ENCODE measurements at places on chromosomes 5 and 9.

DNA sequence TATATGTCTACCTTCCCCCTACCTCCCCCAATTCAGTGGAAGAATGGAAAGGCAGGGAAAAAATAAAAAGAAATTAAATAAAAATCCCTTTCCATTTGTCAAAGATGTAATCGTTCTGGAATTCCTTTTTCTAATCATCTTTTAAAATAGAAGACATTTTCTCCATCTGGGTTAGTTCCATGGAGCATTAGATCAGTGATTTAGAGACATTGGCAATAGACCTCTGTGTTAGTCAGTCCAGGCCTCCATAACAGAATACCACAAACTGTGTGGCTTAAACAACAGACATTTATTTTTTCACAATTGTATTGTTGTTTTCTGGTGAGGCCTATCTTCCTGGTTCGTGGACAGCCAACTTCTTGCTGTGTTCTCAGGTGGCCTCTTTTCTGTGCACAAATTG lies 516.6 kb upstream of the DAB2 start:
- DNase-seq: no peak

DNA sequence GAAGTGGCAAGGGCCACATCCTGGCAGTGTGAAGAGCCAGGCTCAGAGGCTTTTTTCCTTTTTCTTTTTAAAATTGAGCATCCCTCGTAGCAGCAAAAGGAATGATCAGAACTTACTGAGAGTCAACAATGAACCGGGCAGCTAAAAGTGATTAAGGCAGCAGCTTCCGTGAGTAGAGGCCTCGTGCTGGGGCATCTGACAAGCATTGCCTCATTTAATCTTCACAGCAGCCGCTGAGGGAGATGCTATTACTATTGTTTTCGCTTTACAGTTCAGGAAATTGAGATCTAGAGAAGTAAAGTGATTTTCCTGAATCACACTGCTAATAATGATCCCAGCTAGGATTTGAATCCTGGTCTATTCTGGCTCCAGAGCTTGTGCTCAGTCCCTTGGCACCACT lies 30.7 kb upstream of the PTGS1 start:
- no peak for DNase-seq

DNA sequence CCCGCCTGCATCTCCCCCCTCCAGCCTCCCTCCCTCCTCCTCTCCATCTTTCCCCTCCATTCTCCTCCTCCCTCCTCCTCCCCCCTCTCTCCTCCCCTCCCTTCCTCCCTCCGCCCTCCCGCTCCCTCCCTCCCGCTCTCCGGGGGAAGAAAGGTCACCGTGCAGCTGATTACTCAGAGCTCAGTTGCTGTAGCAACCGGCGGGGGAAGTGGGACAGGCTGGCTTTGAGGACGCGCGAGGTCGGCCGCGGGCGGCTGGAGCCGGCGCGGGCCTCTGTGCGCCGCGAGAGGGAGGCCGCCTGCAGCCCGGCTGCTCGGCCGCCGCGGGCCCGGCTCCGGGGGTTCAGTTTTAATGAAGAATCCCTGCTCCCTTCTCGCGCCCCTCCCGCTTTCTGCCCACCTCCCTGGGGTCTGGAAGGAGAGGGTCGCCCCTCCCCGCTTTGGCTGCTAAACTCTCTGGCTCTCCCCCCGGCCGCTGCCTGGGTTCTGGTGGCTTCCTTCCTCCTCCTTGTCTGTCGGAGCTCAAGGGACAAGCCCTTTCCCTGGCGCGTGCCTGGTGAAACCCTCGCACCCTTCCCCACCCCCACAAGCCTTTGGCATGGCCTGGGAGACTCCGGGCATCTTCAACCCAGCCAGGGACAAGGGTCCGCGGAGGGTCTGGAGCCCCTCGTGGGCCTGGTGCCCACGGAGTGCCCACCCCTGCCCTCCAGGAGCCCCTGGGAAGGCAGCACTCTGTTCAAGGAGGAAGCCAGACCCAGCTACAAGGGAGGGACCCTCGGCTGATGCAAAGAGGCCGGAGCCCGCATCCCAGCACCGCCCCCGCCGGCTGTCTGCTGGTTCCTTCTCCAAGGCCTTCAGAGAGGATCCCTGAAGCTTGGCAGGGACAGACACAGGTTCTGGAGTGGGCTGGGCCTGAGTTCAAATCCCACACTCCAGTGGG lies 160.3 kb downstream of the C9orf50 start:
- peak; percentile 94 for DNase-seq

DNA sequence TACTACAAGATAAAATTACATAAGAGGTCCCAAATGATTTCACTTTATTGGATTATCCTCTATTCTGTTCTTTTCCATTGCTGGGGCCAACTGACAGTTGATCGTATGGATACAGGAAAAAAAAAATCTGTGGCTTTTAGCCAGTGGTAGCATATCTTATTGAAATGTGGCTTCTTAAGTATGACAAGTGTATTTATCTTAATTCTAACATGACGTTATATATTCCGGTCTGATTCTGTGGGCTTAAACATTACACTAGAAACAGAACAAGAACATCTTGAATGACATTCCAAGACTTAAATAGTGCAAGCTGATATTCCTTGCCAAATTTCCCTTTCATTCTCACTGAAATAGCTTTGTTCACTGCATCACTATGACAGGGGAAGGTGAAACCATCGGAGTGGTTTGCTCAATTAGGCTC lies 117.9 kb downstream of the INSYN2B start:
- DNase-seq: no peak

GRCh38 chr5:91443761-91444467 lies 60.8 kb upstream of the ARRDC3 start:
- no peak for DNase-seq

DNA sequence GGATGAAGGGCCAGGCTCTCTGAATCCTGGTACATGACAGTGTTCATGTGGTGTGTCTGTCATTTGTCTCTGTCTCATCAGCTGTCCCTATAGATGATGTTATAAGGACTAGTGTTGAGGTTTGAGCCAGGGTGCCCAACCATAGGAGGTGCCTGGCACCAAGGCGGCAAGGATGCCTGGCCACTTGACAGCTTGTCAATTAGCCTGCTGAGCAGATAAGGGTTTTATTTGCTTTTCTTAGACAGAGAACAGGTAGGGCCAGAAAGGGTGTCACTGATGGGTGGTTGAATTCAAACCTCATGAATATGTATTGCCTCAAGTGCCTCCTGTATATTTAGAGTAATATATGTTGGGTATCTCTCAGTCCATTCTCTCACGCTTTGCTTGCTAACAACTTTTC lies 30.1 kb upstream of the AUH start:
- no peak for DNase-seq

- DNase-seq: peak; percentile 69
Measured at GRCh38 chr5:82347201-82347865, 69.2 kb upstream of the RPS23 start.

DNA sequence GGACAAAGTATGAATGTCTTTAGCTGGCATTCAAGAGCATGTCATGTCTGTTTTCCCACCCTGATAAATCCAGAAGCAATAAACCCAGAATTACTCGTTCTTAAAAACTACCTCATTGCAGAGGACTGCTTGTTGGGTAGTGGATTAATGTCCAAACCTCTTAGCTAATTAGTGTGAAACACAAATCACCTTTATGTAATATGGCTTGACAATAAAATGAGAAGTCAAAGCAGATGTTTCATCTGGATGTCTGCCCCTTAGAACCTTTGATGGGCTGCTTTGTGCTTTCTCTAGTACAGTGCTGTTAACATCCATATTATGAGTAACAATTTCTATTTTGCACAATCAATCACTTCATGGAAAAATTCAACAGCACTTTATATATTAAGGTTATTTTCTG lies 149.1 kb upstream of the TUT7 start:
- DNase-seq: no peak

- no peak for DNase-seq
Measured at GRCh38 chr5:177301503-177302165, 1.9 kb downstream of the RAB24 start.

GRCh38 chr5:121171834-121172233 lies 679.8 kb upstream of the FTMT start:
- no peak for DNase-seq

DNA sequence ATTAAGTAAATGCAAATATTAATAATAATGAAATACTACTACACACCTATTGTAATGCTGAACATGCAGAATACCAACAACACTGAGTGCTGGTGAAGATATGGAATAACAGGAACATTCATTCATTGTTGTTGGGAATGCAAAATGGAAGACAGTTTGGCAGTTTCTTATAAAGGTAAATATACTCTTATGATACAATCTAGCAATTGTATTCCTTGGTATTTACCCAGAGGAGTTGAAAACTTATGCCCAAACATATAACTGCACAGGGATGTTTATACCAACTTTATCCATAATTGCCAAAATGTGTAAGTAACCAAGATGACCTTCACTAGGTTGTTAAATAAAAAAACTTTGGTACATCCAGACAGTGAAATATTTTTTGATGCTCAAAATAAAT lies 636.8 kb downstream of the PRR16 start:
- DNase-seq: no peak

- no peak for DNase-seq
Measured at GRCh38 chr9:73434826-73435225, 283.2 kb downstream of the ANXA1 start.

DNA sequence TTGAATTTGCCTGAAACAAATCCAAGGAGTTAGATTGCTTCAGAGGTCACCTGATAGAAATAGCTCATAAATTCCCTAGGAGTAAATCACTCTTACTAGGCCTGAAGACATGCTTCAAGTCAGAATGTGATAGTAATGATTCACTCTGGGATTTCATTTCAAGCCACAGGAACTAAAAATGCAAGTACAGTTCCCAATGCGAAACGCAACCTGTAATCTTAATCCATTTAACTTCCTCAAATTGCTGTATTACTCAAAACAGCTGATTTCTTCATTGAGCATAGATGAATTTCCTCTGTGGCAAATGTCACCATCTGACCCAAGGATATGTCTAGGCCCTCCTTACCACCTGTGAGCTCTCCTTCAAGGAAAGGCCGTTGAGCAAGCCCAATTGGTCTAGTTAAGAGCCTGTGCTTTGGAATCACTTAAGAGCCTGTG lies 32.1 kb upstream of the IL6ST start:
- DNase-seq: peak; percentile 60

All from amniotic stem cell (primary cell).